ENCODE measurements at places on chromosomes 13 and 19.

DNA sequence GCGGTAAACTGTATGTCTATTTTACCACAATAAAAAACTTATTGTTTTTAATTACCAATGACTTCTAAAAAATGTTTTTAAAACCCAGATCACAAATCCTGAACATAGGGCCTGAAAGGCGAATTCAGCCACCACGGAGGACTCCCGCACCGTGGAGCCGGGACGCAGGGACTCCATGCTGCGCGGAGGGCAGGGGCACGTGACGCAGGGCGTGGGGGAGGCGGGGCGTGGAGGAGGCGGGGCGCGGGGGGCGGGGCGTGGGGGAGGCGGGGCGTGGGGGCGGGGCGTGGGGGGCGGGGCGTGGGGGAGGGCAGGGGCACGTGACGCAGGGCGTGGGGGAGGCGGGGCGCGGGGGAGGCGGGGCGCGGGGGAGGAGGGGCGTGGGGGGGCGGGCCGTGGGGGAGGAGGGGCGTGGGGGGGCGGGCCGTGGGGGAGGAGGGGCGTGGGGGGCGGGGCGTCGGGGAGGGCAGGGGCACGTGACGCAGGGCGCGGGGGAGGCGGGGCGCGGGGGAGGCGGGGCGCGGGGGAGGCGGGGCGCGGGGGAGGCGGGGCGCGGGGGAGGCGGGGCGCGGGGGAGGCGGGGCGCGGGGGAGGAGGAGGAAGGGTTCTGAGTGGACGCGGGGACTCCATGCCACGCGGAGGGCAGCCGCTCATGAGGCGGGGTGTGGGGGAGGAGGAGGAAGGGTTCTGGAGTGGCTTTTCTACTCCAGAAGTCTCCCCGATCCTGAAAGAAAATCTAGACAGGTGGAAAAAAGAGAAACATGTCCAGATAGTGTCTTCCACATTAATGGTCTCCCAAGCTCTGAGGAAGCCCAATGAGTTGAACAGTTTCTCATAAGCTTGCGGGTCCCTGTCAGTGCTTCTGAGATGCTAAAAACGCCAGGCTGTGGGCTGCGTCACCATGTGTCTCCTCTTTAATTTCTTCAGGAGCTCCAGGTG, 4.4 kb upstream of the PROZ start:
- DNase-seq, result no peak

GRCh38 chr13:73061473-73061872, 2.7 kb downstream of the KLF5 start:
- DNase-seq, result no peak

- no peak for DNase-seq
Measured at GRCh38 chr19:38319421-38320258, at the start of gene KCNK6. Gene KCNK6 (plus strand): TSS chr19:38319845. CDS start chr19:38319951, 106 bp downstream.

- no peak for DNase-seq
Measured at GRCh38 chr13:19981685-19982238, 23.2 kb downstream of the ZMYM2 start.

DNA sequence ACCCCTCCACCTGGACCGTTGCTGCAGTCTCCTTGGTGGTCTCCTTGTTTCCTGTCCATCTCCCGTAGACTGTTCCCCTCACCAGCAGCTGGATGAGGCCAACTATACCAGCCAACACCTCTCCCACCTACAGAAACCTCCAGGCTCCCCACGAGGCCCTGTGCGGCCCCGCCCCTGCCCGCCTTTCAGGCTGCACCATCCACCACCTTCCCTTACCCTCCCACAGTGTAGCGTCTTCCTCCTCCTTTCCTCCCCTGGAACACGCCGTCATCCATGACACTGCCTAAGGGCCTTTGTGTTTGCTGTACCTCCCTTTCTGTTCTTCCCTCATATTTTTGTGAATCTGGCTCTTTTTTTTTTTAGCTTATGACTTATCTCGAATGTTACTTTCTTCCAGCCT, 23.8 kb upstream of the WDR88 start:
- no peak for DNase-seq

DNA sequence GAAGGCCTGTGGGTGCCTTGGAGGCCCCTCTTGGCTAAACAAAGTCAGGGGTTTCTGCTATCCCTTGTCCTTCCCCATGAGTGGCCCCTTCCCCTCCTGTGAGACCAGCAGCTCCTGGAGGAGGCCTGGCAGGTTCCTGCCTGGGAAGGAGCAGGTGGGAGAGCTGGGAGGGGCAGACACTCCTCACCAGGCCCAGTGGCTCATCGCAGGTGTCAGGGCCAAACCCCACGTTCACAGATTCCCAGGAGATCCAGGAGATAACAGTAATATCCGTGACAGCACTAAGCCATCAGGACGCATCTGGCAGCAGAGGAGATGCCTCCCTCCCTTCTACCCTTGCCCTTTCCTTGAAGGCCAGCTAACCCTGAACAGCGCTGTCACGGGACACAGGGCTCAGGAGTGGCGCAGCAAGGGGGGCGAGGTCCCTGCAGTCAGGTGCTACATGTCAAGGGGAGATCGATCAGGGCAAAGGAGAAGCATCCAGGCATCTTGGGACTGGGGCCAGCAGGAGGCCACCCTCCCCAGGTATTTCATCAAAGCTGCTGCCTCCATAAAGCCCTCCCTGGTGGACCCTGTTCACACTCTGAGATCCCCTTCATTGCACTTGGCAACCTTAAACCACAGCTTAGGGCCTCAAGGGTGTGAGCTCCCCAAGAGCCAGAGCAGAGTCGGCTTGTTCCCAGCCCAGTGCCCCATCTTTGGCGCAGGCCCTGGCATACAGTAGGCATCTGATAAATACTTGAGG, 4.8 kb downstream of the CEBPA start:
- DNase-seq, result no peak
